ENCODE measurements at places on chromosomes 5 and 9.

DNA sequence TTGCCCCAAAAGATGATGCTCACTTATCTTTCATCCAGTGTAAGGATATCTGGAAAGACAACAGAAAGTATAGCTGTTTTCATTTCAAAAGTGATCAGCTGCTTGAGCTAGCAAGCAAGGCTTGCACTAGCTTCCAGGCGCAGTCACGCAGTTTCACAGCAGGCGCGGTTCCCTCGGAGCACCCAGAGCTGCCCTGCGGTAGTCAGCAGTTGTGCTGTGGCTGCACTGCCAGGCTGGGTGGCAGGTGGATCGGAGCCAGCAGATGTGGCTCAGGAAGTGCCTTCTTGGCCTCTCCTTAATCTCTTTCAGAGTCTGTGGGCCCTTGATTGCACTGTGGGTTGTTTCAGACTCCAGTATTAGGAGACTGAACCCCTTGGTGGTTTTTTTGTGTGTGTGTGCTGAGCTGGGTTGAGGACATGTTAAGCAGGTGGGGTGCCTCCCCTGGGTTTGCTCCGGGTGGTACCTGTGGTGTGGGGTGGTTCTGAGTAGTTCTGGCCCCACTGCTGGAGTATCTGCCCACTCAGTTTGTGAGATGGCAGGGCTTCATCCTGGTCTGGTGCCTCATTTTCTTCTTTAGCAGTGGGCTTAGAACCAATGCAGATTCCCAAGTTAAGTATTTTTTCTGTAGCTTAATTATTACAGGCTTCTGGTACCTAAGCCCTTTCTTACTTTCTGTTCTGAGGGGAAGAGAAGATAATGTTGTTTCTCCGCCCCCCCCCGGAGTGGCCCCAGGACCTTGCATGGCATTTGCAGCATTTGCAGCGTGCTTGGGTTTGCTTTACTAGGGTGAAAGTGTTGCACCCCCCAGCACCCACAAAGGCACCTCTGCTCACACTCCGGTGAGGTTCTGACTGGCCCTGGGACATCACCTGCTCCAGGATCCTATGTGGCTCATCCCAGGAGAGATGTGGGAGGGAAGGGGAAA lies 16.4 kb downstream of the TENT4A start:
- DNase-seq = no peak

GRCh38 chr5:35081134-35081533 lies 33.4 kb upstream of the AGXT2 start:
- no peak for DNase-seq

GRCh38 chr9:136599074-136599531 lies 53.3 kb upstream of the NOTCH1 start:
- no peak for DNase-seq

- no peak for DNase-seq
Measured at GRCh38 chr9:89740722-89741121, 135.9 kb downstream of the GADD45G start.

DNA sequence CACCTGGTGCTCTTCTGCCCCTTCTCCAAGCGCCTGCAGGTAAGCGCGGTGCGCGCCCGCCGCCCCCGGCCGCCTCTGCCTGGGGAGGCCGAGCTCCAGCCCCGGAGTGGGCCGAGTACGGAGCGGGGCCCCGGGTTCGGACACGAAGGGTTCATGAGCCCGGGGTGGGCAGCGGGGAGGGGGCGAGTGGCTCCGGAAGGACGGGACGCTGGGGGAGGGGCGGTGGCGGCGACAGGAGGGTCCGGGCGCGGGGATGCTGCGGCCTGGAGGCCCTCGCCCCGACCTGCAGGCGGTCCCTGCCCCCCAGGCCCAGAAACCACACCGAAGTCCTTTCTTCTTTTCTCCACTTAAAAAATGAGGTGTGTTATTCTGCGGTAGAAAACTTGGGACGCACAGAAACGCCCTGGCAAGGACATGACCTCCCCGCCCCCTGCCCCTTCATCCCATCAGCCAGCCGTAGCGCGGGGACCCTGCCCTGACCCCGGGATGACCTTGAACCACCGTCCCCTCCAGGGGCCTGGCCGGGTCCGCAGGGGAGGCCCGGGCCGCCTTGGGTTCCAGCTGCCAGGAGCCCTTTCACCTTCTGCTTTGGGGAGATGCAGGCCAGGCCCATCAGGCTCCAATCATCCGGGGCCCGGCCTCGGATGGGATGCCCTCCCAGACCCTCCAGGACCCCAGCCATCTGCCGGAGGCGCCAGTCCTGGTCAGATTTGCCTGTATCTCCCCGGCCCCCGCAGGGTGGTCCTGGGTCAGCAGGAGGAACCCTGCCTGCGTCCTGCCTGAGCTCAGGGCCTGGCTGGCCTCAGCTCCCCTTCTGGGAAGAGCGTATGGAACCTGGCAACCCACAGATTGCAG lies 545 bp downstream of the DIPK1B start:
- no peak for DNase-seq

GRCh38 chr9:31629292-31629691 lies 755.2 kb upstream of the ACO1 start:
- no peak for DNase-seq

DNA sequence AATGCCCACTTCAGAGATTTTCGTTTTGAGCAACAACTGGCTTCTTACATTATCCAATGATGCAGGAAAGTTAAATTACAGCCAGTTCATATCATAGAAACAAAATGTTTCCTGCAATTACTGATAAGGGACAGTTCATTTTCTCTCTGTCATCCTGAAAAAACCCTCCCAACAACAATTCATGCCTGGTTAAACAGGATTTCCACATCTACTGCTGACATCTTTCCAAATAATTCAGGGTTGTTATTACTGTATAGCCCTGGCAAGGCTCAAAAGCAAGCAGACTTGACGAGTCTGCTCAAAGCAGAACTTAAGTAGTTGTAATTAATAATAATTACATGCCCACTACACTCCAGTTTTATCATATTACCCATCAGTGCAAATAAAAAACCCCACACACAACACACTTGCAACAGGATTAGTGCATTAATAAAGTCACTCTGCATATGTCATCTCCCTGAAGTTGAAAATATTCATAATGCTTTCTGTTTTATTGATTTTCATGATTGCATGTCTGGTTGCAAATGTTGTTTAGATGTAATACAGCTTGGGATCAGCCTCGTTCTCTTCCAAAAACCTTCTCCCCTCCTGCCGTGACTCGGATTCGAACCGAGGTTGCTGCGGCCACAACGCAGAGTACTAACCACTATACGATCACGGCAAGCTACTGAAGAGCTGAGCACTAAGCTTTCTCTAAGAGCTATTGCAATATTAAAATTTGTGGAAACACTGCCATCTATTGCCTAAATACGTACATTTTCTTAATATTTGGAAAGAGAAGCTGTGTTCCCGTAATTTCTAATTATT lies 119.6 kb upstream of the NFIB start:
- DNase-seq = no peak

GRCh38 chr5:96629774-96630173 lies 32.4 kb upstream of the CAST start:
- DNase-seq = no peak

DNA sequence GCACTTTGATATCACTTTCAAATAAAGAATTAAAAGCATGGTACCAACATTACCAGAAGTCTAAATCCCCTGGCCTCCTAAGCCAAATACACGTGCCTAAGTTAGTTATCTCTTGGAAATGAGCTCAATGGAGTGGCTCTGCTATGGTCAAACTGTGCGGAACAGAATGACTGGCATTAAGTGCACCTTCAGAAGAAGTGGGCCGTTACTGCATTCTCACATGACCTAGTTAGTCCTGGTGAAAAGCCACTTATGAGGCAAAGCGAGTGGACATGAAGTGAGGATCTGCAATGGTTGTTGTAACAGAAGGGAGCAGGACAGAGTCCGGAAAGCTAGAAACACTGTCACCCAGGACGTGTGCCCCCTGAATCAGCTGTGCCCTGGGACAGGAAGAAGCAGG lies 633.1 kb downstream of the IRX1 start:
- no peak for DNase-seq

DNA sequence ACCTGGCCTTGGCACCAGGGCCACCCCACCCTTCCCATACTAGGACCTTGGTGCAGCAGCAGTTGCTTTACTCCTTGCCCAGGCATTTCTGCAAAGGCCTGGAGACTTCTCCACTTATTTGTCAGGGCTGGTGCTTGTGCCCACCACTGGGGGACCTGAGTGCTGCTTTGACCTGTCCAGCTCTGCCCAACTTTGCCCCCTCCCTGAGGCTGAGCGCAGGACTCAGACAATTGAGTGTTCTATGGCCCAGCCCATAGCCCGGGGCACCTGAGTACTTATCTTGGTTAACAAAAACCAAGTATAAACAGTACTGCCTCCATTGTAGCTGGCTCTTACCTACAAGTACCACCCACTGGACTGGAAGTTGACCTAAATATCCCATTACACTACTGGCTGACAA lies 406.1 kb upstream of the CHD1 start:
- DNase-seq = no peak

- DNase-seq = no peak
Measured at GRCh38 chr5:2282893-2283292, 400.2 kb upstream of the IRX4 start.

GRCh38 chr9:125202846-125203618 lies 2.7 kb downstream of the RABEPK start:
- DNase-seq = no peak

DNA sequence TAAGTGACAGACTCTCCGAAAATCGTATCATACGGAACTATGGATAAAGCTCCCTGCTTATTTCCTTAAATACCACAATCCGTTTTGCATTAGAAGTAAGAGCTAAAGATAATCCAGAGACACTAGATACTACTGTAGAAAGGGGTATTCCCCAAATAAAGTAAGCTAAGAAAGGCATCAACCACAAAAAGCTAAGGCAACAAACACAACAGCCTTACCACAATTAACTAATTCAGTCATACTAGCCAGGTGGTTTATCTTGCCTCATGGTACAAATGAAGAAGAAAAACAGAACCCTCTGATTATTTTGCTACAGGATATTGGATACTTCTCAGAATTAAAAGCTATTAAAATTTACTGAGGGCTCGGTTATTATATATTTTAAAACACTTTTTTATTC lies 14.1 kb downstream of the ERP44 start:
- no peak for DNase-seq

GRCh38 chr5:153402550-153402949 lies 87.9 kb upstream of the GRIA1 start:
- DNase-seq = no peak

- DNase-seq = no peak
Measured at GRCh38 chr5:126003309-126003708, 419.9 kb upstream of the GRAMD2B start.

GRCh38 chr5:170139786-170140335 lies 34.2 kb downstream of the FOXI1 start:
- no peak for DNase-seq

DNA sequence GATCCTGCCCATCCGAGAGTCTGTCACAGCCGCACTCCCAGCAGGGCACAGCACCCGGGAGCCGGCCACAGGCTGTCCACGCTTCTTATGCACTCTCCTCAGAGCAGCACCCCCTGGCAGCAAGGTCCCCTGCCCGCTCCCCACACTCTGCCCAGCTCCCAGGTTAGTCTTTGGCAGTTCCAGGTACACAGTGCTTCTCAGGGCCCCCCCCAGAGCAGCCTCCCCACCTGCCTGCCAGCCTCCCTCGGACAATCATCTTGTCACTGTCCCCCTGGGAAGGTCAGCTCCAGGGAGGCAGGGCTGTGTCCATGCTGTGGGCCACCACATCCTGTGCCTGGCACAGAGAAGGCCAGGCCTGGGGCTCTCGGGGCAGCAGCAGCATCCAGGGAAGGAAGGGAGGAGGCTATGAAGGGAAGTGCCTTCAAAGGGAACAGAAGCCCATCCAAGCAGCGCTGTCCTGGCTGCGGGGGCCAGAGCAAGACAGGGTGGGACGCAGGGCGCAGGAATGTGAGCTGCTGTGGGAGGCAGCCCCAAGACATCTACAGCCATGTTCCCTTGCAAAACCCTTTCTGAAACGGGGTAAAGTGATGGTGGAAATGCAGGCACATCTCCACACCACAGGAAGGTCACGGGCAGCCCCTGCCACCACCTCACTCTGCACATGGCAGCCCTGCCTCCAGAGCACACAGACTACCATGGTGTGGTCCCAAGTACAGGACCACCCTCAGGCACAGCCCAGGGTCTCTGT lies 68.6 kb upstream of the ADAMTS2 start:
- no peak for DNase-seq

- no peak for DNase-seq
Measured at GRCh38 chr9:132631685-132632084, 38.1 kb downstream of the DDX31 start.

- DNase-seq = no peak
Measured at GRCh38 chr5:111930905-111931461, 174.0 kb upstream of the NREP start.

Measured in ascending aorta (tissue), 2 donors.